ENCODE measurements at places on chromosomes 4 and X.

- no peak for DNase-seq
Observed at GRCh38 chrX:37752936-37753335, 26.9 kb upstream of the CYBB start.

- DNase-seq, result no peak
Observed at GRCh38 chrX:39967348-39967747, 130.4 kb downstream of the BCOR start.

DNA sequence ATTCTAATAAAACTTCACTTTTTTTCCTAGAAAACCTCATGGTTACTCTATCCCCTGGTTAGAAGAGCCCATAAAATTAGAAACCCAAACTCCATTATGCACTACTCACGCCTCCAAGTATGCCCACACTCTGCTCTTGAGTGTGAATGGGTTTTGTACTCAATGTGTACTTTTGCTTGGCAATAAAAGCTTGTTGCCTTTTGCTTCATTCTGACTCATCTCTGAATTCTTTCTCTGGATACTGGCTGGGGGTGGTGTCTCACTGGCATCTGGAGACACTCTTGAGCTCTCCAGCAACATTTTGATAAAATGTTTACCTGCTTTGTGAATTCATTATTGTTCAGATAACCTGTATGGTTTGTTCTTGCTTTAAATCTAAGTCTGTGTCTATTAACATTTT lies 963.3 kb downstream of the TRAM1L1 start:
- no peak for DNase-seq

- no peak for DNase-seq
Observed at GRCh38 chr4:94598758-94599157, 147.0 kb downstream of the PDLIM5 start.

- no peak for DNase-seq
Observed at GRCh38 chr4:140777386-140777785, 21.2 kb upstream of the TBC1D9 start.

- DNase-seq, result no peak
Observed at GRCh38 chrX:124347242-124347641, 879 bp downstream of the SH2D1A start.

- no peak for DNase-seq
Observed at GRCh38 chr4:74674750-74675149, 119.6 kb downstream of the BTC start.

Data from NCI-H187 (cell line).